ENCODE measurements at places on chromosomes 4 and X.

DNA sequence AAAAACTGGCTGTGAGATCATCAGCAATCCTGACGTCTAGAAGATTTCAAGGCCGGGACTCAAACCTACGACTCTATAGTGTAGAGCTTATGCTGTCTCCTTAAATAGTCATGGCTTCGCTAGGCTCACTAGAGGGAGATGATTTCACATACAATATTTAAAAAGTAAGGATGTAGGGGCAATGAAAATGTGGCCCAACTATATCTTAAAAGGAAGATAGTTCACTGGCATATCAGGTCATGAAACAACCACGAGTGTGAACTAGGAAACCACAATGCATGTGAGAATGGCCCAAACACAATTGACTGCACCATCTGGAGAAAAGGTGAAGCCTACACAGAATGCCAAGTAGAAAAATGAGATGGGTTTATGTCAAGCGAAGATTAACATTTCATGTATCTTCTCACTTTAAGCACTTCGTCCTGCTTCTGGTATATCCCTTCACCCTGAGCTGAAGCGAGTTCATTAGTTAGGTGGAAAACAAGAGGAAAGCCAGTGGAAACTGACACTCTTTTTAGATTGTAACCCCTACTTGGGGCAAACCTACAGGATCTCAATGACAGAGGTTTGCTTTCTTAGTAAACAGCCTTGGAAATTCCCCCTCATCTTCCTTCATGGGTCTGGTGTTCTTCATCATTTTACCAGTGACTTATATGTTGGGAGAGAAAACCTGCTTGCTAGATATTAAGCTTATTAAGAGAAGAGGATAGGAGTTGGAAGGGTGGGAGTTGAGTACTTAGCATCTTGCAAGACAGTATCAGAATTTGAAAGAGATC is 17.4 kb downstream of the FAM9C start:
- no peak for DNase-seq

- no peak for DNase-seq
Observed at GRCh38 chr4:40197879-40198689, 1.3 kb downstream of the RHOH start.

DNA sequence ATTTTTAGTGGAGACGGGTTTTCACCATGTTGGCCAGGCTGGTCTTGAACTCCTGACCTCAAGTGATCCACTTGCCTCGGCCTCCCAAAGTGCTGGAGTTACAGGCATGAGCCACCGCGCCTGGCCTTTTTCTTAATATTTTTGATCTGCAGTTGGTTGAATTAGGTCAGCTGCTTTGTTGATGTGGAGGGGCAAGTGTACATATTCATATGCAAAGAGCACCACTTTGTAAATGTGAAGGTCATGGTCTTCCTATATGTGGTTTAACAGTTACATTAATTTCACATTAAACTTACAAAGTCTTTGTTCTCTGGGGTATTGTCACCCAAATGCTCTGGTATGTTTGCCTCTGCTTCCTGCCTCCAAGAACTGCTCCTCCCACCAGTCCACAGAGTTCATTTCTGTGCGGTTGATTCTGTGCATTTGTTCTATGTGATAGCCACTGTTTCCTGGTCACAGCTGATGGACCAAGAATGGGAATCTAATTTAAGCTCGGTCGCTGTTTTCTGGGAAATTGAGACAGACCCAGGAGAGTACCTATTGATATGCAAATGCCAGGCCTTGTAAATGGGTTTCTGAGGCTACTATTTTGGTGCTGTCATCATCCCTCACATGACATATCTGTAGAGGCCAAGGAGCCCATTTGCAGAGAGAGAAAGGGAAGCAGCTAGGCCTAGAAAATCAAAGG is 26.9 kb upstream of the HPSE start:
- DNase-seq, result no peak

- DNase-seq, result no peak
Observed at GRCh38 chrX:155611302-155611701, 1.4 kb downstream of the TMLHE start.

DNA sequence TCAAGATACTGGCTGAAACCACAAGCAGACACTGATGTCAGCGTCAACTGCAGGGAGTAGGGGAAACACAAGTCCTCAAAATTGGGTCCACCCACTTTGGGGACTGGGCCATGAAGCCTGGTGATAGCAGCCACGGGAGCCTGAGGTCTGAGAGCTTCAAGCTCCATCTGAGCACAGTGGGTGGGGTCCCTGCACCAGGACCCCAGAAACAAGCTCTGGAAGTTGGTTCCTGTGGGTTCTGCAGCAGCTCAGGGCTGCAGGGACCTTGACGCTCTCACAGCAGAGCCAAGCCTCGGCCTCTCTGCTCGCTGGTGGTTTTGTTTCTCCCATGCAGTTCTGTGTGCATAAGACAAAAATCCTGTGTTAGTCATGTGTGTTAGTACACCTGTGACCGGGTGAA is 54.5 kb downstream of the CPLX1 start:
- DNase-seq, result no peak

DNA sequence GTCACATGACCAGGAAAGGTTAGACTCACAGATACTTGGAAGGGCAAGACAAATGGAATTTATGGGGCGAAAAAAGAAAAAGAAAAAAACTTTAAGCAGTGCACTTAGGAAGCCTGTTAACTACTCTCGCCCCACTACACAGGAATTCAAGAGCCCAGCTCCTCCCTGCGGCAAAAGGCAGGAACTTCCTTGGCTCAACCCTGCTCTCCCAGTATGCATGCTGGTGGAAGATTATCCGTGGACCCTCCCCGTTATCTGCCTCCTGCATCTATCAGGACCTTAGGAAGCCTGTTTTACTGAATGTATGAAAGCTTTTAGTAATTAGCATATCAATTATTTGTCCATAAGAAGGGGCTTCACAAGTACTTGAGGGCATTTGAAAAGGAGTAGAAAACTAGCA is 40.1 kb upstream of the RPA4 start:
- no peak for DNase-seq

DNA sequence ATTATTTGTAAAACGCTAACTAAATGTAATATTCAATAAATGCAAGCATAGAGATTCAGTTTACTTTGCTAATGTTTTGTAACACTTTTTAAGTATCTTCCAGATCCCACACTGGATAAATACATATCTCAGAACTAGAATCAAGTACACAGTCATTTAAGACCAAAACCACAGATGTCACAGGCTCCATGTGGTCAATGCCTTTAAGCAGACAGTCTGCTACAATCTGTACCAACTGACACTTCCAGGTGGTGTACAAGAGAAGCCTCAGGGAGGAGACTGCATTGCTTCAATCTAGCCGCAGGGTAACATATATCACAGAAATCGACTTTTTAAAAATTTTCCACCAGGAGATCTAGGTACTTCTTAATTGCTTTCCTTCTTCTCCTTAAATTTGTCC is 229.6 kb upstream of the DIAPH2 start:
- DNase-seq, result no peak

DNA sequence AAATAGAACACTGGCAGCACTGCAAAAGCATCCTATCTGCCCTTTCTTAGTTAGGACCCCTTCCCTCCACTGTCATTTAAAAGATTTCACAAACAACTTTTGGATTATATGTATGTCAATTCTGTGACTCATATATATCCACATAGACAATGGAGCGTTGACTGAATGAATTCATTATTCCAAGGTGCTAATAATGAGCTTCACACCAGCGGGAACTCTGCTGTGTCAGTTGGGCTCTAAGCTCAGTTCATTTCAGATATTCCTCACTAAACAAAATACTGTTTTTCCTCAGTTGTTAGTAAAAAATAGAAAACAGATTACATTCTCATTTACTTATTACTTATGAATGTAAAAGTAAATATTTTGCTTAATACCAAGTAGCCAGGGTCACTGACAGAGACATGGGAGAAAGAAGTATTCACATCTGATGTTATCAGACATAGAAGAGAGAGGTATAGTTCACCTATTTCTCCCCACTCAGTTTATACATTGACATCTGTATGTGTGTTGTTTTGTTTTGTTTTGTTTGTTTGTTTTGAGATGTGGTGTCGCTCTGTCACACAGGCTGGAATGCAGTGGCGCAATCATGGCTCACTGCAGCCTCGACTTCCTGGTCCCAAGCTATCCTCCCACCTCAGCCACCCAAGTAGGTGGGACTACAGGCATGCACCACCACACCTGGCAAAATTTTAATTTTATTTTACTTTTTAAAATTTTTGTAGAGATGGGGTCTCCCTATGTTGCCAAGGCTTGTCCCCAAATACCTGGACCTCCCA is 10.9 kb downstream of the NFKB1 start:
- no peak for DNase-seq

DNA sequence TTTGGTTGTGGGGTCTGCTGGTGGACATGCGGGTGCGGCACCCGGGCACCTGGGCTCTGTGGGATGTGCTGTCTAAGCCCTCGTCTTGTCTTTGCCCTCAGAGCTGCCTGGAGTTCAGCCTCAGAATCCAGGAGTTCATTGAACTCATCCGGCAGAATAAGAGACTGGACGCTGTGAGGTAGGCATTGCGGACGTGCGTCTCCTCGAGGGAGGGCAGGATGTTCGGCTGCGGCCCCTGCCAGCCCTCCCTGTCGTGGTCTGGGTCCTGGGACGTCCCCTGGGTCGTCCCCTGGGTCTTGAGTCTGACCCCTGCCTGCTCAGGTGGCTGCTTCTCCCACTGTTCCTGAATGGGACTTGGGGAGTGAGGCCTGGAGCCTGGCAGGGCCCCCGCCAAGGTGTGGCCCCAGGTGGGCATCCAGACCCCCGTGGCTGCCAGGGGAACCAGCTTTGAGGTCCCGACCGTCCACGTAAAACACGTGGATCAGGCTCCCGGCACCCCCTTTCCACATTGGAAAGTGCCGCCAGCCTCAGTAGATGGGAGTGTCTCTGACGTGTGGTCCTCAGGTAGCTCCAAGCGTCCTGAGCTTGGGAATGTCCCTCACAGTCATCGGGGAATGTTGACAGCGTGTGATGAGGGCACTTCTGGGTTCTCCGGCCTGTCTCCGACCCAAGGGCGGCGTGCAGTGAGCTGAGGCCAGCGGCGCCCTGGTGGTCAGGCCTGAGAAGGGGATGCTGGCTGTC is 19.3 kb upstream of the UVSSA start:
- DNase-seq, result no peak

GRCh38 chr4:11632025-11632424 is 203.3 kb upstream of the HS3ST1 start:
- DNase-seq, result no peak

- DNase-seq, result no peak
Observed at GRCh38 chr4:165384186-165384585, 5.4 kb downstream of the CPE start.

GRCh38 chr4:173528378-173529321 is 1.4 kb downstream of the HAND2 start:
- DNase-seq, result no peak

- no peak for DNase-seq
Observed at GRCh38 chr4:2950221-2950989, 12.8 kb downstream of the NOP14 start.

DNA sequence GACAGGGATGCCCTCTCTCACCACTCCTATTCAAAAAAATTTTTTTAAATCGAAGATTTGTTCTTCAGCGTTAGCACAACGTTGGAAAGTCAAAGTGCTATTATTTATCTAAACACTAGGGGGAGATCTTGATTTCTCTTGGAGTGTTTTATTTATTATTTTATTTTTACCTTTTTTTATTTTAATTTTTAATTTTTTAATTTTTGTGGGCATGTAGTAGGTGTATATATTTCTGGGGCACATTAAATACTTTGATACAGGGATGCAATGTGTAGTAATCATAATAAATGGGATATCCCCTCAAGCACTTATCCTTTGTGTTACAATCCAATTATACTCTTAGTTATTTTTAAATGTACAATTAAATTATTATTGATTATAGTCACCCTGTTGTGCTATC is 37.4 kb upstream of the SLC10A4 start:
- no peak for DNase-seq

- no peak for DNase-seq
Observed at GRCh38 chr4:9898596-9899305, 117.3 kb downstream of the DRD5 start.

DNA sequence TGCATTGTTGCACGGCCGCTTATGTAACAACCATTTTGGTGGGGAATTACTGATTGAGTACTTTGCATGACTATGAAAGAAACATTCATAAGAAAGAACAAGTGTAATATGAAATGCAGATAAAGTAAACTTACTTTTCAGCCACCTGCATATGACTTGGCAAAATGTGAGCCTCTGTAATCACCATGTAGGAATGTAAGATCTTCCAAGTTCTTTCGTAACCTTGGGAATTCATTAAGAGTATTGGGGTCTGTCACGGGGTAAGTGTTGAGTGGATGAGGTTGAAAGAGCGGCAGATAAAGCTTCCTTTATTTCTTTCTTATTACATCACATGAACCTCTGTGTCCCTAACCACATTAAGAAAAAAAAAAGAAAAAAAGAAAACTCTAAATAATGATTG is 348.5 kb upstream of the NR3C2 start:
- no peak for DNase-seq

GRCh38 chr4:158010361-158010760 is 162.5 kb downstream of the GASK1B start:
- DNase-seq, result no peak

GRCh38 chrX:9724711-9725110 is 40.9 kb downstream of the GPR143 start:
- no peak for DNase-seq

DNA sequence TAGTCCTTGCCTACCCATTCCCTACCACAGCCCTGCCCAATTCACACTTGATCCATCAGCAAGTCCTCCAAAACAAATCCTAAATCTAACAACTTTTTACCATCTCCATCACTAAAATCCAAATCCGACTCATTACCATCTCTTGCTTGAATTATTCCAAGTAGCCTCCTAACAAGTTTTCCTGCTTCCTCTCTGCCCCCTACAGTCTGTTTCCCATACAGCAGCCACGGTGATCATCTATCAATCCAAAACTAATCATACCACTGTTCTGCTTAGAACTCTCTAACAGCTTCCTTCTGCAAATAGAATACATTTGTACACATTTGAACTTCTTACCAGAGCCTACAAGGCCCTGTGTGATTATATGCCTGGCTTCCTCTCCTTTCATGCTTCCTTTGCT is 133.0 kb downstream of the SHROOM4 start:
- DNase-seq, result no peak

- DNase-seq, result no peak
Observed at GRCh38 chr4:155042014-155042413, 166.4 kb upstream of the NPY2R start.

GRCh38 chrX:3757510-3758025 is 44.1 kb upstream of the PRKX start:
- DNase-seq, result no peak

DNA sequence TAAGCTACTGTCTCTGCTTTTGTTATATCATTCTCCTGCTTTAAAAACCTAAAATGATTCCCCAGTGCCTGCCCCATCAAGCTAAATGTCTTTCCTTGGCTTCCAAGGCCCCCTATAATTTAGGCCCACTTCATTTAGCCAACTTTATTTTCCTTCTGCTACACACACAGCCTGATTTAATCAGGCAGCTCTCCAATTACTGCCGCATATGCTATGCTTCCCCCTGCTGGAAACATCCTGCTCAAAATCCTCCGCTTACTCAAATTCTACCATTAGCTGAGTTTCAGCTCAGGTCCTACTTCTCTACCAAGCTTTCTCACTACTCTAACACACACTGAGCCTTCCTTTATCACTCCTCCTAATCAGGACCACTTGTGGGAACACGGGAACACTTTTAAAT is 17.0 kb downstream of the LAMP2 start:
- no peak for DNase-seq

- DNase-seq, result no peak
Observed at GRCh38 chrX:100316987-100317386, 93.1 kb downstream of the PCDH19 start.
